ENCODE measurements at places on chromosomes 5 and 9.
A peak's percentile ranks its signal among the peaks of the same experiment; 100 is the strongest.

DNA sequence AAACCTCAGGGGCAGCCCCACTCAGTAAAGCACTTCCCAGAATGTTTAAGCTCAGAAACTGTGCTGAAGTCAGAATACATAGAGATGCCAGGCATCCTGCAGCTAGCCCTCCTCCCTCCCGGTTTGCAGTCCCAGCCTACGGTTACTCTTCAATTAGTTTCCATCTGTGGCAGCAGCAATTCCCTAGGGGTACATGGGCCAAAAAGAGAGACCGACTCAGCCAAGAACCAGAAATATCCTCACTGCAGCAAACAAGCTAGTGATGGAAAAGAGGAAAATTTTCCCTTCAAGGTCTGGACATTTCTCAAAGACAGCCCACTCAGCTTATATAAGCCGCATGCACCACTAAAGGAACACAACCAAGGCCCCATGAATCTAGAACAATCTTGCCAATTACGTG lies 89.1 kb upstream of the PPP2R2B start:
- DNase-seq: no peak

- peak; percentile 67 for DNase-seq
These were observed 88.6 kb upstream of the FANCC start for GRCh38 chr9:95406121-95406520.

- DNase-seq: no peak
These were observed 76.7 kb upstream of the IL6ST start for GRCh38 chr5:56071470-56071869.

- no peak for DNase-seq
These were observed 91.8 kb downstream of the SAXO1 start for GRCh38 chr9:18941060-18941740.

DNA sequence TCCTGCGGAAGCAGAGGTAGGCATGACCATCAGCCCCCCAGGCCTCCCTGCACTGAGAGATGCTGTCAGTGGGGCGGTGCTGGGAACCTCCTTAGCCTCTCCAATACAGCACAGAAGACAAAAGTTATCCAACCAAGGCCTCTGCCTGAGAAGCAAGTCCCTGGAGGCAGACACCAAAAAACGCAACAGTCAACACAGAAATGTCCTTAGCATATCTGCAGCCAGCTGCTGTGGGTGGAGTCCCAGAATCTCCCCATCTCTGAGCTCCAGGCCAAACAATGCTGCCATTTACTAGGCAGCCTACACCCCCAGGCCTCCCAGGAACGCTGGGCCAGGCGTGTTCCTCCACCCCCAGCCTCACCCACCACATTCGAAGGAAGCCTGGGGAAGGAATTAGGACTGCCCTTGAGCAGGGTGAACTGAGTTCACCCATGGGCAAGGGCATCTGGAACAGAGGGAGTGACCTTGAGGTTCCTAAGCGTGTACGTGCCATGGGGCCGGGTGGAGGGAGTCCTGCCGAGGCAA lies 43.7 kb downstream of the STK10 start:
- peak; percentile 22 for DNase-seq

- no peak for DNase-seq
These were observed 496.6 kb downstream of the CTNND2 start for GRCh38 chr5:11407556-11408145.

DNA sequence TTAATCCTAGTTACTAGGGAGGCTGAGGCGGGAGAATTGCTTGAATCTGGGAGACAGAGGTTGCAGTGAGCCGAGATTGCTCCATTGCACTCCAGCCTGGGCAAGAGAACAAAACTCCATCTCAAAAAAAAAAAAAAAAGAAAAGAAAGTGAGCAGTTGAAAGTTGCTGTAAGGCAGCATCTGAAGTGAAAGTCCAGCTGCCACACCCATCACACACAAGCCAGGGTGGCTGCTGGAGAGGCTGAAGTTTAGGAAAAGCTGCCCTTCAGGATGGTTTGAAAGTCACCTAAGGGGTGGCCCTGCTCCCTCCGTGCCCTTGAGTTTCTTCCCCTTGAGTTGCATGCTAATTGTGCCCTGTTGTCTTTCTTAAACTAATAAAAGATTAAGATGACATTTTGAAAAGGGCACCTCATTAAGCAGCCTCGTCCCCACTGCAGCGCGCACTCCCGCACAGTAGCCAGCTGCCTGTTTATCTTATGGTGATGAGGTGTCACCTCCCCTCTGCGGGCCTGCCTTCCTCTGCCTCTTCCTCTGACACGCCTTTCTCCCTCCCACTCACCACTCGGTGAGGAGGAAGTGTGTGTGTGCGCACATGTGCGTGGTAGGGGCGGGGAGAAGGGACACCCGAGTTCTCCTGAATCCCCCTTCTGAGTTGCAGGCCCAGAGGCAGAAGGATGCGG lies 104.2 kb upstream of the PANK3 start:
- no peak for DNase-seq

DNA sequence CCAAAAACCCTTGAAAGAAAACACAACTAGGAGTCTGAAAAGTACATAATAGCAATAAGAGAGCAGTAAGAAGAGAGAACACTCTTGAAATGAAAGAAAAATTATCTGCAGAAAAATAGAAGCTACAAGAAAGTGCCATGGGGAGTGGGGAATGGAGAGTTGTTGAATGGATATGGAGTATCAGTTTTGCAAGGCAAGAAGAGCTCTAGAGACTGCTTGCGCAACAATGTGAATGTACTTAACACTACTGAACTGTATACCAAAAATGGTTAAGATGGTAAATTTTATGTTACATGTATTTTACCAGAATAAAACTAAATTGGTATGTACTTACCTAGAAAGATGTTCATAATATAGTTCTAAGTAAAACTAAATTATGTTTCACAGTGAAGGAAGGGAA lies 54.8 kb upstream of the RASGRF2 start:
- peak; percentile 9 for DNase-seq

- peak; percentile 43 for DNase-seq
These were observed 91.3 kb upstream of the GPBP1 start for GRCh38 chr5:57082441-57083067.

- DNase-seq: peak; percentile 15
These were observed 12.0 kb upstream of the OLFM1 start for GRCh38 chr9:135075234-135076142.

GRCh38 chr9:116207371-116208111 lies 54.0 kb downstream of the PAPPA start:
- no peak for DNase-seq

DNA sequence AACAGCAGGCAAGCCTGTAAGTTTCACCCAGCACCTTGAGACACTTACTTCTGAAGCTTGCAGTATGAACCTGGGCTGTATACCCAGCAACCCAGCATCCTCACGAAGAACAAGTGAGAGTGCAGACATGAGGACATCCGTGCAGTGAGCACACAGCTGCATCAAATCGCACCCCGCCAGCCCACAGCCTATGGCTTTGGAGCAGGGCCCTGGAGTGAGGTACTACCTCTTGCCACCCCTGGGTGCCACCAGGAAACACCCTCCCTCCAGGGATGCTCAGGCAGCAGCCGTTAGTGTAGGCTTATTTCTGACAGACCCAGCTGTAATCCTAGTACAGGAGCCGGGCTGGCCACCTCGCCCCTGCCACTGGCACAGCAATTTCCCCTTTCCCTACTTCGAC lies 81.4 kb downstream of the ATPSCKMT start:
- no peak for DNase-seq

DNA sequence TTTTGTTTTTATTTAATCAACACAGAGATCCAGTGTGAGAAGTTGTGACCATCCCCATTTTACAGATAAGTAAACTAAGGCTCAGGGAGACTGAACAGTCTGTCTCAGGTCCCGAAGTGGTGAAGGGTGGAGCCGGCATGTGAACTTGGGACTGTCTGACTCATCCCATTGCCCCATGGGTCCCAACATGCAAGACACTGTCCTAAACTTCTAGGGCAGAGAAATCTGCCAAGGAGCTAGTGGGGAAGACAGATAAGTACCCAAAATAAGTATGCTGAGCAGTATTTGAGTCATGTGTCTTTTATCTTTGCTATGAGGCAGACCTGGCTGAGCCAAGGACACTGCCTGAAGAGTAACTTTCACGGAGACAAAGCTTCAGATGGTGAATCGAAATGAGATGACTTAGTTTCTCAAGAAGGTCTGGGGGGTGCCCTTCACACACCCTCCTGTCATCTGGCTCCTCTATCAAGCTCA lies 64.3 kb upstream of the SLC25A51 start:
- DNase-seq: peak; percentile 71

- DNase-seq: peak; percentile 14
These were observed 101.1 kb upstream of the NR4A3 start for GRCh38 chr9:99720455-99721050.

- DNase-seq: no peak
These were observed 68.7 kb downstream of the PRR16 start for GRCh38 chr5:120532835-120533234.

GRCh38 chr5:133271606-133272005 lies 219.8 kb downstream of the HSPA4 start:
- no peak for DNase-seq

DNA sequence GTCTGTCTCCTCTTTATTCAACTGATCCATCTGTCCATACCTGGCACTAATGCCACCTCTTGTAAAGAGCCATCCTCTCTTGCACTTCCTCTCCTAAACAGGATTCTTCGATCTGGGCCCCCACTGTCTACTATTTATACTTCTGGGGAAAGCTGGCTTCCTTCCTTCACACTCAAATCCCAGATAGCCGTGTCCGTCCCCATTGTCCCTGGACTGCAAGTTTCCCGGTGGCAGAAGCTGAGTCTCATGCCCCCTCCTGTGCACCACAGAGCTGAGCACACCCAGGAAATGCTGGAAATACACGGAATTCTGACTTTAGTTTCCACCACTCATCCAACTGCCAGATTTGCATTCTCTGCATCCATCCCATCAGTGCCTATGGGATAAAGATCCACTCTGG lies 84.0 kb downstream of the MARCHF11 start:
- no peak for DNase-seq

- DNase-seq: no peak
These were observed 59.4 kb upstream of the PTPN3 start for GRCh38 chr9:109557481-109557880.

DNA sequence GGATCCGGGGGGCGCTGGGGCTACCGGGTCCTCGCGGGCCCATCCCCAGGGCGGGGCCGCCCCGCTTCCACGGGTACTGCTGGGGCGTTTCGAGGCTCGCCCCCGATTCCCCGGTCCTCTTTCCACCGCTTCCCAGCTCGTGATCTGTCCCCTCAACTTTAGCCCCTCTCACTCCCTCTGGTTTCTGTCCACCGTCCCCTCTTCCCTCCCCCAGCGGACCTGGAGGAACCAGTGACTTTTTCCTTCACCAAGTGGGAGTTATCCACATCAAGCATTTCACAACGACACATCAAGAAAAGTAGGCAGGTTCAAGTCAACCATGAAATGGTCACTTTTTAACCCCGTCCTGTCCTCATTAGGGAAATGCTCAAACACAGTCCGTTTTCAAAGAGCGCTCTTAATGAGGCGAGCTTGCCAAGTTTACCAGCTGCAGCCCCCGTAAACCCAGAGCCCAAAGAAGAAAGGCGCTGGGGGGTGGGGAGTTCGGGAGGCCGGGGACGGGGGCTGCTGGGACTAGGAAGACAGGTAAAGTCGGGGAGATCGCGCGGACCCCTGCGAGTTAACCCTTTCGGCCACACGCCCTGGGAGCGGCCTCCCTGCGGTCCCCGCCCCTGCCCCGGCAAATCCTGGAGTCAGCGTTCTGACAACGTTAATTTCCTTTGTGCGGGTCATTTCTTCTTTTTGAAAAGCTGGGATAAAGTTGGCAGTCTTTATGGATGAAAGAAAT lies 2.1 kb upstream of the NFIB start:
- peak; percentile 54 for DNase-seq

DNA sequence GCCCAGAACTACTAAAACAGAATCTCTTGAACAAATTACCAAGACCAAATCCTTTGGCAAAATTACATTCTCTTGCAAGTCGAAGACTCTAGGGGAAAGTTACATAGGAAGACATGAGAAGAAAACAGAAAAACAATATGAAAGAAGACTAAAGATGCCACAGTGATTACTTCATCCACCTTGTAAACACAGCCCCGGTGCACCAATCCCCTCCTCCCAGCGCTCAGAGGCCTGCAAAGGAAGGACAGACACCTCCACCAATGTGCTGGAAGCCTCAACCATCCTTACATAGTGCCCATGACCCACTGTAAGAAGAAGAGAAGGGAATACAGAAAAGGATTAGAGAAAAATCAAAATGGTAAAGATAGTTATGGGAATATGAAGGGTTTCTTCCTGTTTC lies 218.5 kb downstream of the SPOCK1 start:
- DNase-seq: no peak

DNA sequence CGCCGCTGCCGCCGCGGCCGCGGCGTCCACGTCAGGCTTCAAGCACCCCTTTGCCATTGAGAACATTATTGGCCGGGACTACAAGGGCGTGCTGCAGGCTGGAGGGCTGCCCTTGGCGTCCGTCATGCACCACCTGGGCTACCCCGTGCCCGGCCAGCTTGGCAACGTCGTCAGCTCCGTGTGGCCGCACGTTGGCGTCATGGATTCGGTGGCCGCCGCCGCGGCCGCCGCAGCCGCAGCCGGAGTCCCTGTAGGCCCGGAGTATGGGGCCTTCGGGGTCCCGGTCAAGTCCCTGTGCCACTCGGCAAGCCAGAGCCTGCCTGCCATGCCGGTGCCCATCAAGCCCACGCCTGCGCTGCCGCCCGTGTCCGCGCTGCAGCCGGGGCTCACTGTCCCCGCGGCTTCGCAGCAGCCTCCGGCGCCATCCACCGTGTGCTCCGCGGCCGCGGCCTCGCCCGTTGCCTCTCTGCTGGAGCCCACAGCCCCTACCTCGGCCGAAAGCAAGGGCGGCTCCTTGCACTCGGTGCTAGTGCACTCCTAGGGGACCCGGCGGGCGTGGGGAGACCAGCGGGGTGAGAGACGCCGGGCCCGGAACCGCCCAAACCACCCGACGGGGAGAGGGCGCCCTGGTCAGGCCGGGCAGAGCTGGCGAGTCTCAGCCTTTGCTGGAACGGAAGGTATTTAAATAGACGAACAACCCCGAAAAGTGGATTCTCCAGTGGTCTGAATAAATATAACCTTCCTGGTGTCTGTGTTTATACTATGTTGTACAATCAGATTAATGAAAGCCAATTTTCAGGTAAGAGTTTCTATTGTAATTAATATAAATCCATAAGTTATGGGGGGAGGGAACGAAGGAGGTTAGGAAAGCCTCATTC lies 1.2 kb downstream of the FOXB2 start:
- DNase-seq: no peak

DNA sequence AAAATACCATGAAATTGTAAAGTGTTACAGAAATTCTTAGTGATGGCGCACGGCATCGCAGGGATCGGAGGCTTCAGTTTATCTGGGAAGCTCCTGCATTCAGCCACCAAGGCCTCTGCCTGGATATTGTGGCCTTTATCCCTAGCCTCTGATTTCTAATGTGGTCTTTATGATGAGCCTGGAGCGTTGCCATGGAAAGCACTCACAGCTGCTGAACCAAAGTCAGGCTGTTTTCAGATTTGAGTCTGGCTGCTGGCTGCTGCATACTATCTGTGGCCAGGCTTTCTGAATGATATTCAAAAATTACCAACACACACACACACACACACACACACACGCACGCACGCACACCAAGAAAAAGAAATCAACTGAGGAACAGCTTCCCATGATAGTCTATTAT lies 101.1 kb upstream of the ZNF366 start:
- peak; percentile 63 for DNase-seq
